ENCODE measurements at places on chromosomes 4 and X.

GRCh38 chr4:151627491-151627890 is 133.3 kb downstream of the GATB start:
- no peak for DNase-seq

DNA sequence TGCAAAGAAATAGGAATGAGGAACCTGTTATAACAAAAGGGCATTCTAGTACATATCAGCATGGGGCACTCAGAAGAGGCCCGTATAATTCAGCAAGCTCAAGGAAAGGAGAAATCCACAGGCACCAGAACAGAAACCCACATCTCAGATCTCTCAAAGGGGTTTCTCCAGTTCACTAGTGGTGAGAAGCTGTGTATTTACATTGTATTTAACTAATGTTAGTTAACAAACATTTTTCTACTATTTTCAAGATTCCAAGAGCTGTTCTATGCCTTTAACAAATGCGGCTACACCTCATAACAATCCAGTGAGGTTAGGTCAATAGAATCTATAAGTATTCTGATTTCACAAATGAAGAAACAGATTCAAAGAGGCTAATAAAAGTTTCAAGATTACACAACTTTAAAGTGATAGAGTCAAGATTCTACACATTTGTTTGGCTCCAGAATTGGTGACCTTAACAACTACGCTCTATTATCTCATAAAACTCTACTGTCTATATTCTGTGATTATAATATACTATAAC is 77.3 kb downstream of the CXXC4 start:
- no peak for DNase-seq

GRCh38 chrX:118459494-118459893 is 36.1 kb upstream of the DOCK11 start:
- DNase-seq = peak; percentile 10

GRCh38 chrX:97405031-97405660 is 521.4 kb downstream of the RPA4 start:
- DNase-seq = no peak

DNA sequence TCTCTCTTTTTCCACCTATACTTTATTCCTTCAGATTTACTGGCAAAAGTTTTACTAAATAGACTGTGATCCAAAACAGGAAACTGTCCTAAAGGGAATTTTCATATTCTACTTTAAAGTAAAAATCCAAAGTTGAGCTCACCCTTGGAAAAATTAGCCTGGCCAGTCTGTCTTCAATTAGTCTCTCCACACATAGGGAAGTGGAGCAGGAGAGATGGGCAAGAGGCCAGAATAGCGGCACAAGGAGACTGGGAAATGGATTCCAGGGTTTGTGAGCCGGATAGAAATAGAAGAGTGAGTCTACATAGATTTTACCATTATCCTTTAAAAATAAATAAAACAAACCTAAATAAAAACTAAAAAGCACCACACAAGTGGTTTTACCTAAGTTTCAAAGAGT is 16.2 kb upstream of the FRMD7 start:
- no peak for DNase-seq

- no peak for DNase-seq
These were observed 334.0 kb downstream of the PCDH19 start for GRCh38 chrX:100076031-100076430.

DNA sequence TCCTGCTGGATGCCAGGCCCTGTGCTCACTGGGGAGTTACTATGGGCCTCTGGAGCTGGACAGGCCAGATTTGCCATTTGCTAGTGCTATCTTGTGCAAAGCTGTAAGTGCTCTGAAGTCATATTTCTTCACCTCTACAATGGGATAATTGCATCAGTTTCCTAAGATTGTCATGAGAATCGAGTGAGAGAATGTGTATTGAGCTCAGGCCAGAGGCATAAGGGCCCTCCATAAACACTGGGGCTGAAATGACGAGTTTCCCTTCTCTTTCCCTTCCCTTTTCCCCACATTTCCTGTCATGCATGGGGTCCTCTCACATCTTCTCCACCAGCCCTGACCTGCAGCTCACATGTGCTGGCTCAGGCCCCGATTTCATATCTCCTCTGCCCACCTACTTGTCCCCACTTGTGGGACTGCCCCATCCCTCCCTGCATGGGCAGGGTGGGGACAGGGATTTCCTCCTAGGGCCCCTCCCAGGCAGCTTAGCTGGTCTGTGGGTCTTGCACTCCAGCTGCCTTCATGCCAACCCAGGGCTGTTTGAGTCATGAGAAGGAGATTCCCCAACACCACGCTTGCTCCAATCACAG is 358.8 kb downstream of the MID1IP1 start:
- no peak for DNase-seq

DNA sequence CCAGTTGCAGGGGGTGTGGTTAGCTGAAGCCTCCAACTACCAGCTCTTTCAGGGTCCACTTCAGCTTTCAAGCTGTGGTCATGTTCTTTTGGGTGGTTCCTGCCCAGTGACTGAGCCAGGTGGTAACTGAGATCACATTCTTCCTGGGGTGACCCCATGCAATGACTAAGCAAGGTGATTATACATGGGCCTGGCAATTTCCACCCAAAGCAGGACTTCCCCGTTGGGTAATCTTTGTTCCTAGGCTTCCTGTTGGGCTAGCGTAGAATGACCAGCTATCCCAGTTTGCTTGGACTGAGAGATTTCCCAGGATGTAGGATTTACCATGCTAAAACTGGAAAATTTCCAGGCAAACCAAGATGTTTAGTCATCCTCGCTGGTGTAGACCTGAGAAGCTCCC is 18.4 kb upstream of the MAGEB17 start:
- DNase-seq = no peak

GRCh38 chr4:7787067-7787466 is 152.6 kb downstream of the AFAP1 start:
- DNase-seq = no peak

DNA sequence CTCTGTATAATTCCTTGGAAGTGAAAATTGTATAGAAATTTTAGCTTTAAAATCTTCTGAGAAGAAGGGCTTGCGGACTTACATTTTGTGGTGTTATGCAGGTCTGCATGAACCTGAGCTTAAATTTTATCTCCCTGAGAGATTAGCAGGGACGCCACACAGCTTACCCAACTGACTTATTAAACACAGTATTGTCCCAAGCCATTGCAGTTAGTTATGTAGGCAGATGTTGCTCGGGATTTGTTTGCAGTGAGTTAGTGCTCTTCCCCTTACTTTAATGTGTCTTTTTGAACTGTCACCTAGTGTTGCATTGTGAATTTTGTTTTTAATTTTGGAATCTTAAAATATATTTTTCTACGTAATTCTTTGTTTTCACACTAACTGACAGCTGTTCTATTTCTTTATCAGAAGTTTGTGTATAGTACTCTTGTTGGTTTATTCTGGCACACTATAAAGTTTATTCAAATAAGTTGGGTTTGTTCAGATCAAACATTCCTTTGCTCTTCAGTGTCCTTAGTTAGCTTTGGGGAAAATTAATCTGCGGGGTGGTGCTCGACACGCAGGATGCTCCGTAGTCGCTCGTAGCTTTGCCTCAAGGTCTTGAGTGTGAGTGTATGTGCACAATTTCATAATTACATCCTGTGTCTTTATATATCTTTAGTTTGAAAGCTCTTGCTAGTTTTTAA is 145.4 kb downstream of the STIM2 start:
- no peak for DNase-seq

DNA sequence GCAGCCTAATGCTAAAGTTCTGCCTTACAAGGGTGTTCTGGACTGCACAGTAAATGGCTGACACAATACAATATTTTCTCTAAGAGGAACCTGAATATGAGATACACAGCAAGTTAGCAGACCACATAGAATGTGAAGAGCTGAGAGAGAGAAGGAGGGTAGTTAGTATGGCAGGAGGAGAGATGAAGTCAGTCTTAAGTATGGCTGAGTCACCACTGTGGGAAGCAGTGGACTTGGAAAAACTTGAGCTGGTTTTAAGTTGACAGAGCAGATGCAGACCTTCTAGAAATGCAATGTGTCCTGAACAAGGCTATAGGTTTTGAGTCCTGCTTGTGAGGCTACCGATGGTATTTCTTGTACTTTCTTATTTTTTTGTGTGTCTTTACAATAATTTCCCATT is 172.5 kb downstream of the SH2D1A start:
- DNase-seq = no peak

- no peak for DNase-seq
These were observed 79.5 kb downstream of the HMGB2 start for GRCh38 chr4:173254646-173255045.

DNA sequence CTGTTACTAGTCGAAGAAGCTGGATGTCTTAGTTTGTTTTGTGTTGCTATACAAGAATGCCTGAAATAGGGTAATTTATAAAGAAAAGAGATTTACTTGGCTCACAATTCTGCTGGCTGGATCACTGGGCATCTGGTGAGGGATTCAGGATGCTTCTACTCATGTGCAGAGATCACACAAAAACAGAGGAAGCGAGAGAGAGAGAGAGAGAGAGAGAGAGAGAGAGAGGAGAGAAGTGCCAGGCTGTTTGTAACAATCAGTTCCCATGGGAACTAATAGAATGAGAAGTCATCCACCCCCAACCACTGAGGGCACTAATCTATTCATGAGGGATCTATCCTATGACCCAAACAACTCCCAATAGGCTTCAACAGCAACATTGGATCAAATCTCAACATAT is 66.2 kb upstream of the FAM9A start:
- DNase-seq = no peak

DNA sequence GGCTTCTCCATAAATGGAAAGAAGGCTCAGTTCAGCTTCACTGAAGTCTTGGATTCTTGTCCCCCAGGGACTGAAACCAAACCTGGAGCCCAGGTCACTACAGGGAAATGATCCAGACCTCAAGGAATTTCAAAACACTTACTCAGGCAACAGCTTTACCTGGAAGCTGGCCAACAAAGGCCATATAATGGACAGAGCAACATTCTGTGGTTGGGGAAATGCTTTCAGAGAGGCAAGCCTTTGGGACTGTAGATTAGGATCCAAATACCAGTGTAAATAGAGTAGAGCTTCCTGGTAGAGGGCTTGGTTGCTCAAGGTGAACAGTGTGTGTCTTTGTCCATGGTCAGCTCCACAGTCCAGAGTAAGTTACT is 57.0 kb upstream of the PROM1 start:
- DNase-seq = no peak

GRCh38 chr4:110096405-110096804 is 102.0 kb downstream of the ELOVL6 start:
- DNase-seq = no peak

GRCh38 chr4:105241451-105241850 is 94.8 kb downstream of the TET2 start:
- DNase-seq = no peak

DNA sequence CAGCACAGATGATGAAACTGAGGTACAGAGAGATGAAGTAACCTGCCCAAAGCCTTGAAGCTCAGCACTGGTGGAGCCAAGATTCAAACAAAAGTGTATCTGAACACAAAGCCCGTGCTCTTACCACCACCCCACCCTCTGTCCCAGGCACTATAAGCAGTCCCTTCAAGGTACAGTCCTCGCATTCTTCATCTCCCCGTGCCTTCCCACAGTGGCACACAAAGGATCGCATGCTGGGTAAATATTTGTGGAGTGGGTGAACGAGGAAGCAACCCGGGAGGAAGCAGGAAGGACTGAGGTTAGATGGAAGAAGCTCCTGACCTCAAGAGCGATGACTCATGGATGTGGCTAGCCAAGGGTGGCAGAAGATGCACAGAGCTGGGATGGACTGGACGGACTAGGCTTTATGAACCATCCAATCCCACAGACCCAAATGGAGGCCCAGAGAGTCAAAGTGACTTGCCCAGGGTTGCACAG is 18.4 kb downstream of the IQSEC2 start:
- DNase-seq = no peak

DNA sequence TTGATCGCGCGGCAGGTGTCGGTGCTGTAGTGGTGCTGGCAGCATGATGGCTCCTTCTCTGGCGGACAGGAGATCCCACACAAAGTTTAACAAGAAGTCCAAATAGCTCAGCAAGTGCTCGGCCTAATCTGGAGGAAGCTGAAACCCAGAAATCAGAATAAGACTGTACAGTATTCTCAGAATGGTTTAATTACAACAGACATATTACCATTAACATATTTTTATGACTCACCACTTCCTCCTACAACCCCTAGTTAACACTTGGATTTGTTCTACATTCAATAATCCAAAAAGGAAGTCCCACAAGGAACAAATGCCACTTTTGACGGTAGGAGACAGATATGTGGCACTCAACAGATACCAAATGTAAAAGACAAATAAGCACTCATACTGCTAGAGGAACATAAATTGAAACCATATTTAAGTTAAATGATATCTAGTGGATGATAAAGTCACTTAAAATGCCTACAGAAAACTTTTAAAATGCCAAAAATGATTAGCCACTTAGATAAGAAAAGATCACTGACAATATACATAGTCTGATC is 91.2 kb downstream of the HUWE1 start:
- no peak for DNase-seq

DNA sequence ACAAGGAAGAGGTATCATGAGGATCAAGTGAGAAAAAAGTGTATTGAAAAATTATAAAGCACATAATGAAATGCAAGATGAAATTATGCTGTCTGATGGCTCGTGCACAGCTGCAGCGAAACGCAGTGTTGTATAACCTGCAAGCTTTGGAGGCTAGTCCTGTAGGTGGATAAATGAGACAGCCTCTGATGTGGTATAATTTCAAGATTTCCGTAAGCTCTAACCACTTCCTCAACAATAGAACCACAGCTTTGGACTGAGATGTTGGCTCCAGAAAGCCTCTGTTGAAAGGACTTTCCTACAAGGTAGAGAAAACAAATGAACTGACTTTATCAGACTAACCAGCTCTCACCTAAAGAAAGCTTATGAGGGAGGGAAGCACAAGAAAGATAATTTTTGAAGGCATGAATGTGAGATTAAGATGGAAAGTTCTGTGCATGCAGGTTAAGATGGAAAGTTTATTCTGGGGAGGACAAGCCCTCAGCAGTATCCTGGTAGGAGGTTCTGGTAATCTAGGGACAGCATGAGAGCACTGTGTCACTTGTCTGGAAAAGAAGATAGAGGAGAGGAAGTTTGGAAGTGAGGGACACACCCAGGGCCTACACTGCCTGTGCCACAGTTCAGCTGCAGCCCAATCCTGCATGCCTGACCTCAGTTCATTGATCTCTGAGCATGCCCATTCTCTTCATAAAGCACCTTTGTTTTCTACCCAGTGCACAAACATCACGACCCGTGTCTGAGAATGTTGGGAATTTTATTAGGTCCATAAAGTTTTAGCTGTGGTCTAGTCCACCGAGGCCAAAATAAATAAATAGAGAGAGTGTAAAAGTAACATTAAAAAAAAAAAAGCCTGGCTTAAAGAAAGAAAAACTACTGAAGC is 161.5 kb upstream of the SFRP2 start:
- no peak for DNase-seq

GRCh38 chr4:30028826-30029225 is 691.3 kb upstream of the PCDH7 start:
- DNase-seq = no peak

DNA sequence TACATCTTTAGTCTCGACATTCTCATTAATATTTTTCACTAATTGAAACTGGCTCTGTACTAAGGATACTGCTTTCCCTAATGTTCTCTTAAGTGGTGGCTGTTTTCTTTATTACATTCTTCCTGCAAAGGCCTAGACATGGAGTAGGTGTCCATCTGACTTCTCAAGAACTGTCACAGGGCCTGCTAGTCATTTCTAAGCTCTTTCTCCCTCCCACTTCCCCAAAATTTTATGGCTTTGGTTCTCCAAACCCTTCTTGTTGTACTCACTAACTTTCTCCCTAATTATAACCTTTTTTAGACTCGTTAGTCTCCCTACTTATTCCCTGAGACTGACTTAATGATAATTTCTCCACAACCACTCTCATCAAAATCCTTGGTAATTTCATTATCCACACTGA is 133.3 kb downstream of the SPOCK3 start:
- DNase-seq = no peak

GRCh38 chrX:1486749-1487361 is 34.1 kb upstream of the ASMTL start:
- no peak for DNase-seq

- no peak for DNase-seq
These were observed 14.7 kb downstream of the ATXN3L start for GRCh38 chrX:13305108-13305507.
